Small intestine (tissue), 16 donors: ENCODE measurements at places on chromosomes 7 and 10.

- no peak for DNase-seq
Observed at GRCh38 chr7:74300926-74301325, 11.7 kb downstream of the CLIP2 start.

- no peak for DNase-seq
Observed at GRCh38 chr10:807163-807957, 117.9 kb upstream of the DIP2C start.

- no peak for DNase-seq
Observed at GRCh38 chr7:81839708-81840369, 70.0 kb upstream of the HGF start.

DNA sequence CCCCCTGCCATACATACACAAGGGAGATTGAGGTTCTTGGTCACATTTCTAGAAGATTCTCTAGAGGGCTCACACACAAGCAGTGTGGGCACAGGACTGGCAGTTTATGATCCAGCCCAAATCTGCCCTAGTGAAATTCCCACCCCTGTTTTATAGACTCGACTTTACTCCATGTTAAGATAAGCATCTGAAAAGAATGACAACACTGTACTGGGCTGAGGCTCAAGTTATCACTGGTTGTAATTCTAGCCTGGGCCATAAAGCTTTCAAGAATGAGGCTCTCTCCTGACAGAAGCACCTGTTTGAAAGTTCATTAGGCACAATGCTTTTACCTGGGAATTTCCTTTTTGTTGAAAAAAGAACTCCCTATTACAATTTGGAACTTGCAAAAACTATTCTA is 195.6 kb upstream of the GLI3 start:
- peak; percentile 49 for DNase-seq

DNA sequence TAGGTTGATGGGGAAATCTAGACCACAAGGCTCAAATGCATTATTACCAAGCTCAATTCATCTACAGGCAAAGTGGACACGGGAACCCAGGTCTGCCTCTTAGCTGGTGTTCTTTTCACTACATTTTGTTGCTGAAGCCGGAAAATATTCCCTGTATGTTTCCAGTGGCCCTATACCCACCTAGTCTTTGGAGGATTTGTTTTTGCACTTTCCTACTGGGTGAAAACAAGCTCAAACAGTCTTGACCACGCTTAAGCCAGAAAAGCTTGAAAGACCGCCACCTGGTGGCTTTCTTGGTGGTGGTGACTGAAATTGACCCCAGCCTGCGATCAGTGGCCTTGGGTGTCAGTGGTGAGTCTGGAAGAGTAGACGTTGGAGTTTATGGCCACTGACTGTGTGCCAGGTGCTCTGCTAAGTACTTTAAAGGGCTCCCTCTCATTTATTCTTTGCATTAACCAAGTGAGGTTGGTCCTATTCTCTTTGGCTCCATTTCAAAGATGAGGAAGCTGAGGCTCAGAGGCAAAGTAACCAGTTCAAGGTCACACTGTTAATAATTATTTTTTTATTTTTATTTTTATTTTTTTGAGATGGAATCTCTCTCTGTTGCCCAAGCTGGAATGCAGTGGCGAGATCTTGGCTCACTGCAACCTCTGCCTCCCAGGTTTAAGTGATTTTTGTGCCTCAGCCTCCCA is 11.1 kb upstream of the CRTAC1 start:
- peak; percentile 71 for DNase-seq

- no peak for DNase-seq
Observed at GRCh38 chr10:20156511-20156910, 340.3 kb downstream of the PLXDC2 start.

DNA sequence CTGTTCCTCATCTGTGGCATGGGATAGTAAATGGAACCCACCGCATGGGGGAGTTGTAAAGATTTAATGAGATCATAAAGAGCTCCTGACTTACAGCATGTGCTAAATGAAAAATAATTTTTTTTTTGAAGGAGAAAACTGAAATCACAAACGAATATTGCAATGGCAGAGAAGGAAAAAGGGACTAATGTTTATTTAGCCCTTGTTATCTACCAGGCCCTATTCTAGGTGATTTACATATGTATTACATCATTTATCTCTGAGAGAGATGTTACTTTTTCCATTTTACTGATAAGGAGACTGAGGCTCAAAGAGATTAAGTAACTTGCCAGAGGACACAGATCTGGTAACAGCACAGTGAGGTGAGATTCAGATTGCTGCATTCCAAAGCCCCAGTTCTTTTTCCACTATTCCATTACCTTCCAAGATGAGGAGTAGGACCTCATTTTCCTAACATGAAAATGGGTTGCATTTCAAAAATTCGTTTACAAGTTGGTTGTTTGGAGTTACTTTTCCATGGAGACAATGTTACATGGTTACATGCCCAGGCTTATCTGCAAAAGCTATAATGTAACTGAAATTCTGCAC is 28.6 kb downstream of the VCL start:
- no peak for DNase-seq

GRCh38 chr10:123997013-123997412 is 96.4 kb downstream of the CHST15 start:
- no peak for DNase-seq

DNA sequence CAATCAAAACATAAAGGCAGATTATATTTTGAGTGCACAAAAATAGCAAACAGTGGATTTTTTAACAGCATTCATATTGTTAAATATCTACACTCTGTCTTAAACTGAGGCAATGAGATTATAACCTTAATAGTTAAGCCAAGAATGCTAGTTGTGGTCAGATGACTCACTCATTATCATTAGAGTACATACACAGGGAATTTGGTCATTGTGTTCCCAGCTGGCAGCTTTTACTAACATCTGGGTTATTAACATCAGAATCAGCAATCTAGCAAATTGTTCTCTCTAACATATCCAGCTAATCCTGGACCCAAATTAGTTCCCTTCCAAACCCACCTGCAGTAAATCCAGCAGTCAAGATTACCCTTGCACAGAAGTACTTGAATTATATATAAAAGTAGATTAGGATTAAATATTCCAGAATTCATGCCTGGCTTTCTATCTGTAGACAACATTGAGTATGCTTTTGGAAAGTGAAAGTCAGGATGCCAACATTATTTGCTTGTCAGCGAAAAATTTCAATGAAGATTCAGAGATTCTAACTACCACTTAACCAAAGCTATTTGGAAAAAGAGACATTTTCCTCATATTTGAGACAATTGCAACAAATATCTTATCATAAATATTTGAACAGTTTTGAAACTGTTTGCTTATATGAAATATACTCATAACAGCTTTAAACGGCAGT is 1035.6 kb upstream of the PHF14 start:
- no peak for DNase-seq

GRCh38 chr10:112261281-112261822 is 21.8 kb upstream of the TECTB start:
- DNase-seq, result peak; percentile 80
